ENCODE measurements at places on chromosomes 3 and 15.

DNA sequence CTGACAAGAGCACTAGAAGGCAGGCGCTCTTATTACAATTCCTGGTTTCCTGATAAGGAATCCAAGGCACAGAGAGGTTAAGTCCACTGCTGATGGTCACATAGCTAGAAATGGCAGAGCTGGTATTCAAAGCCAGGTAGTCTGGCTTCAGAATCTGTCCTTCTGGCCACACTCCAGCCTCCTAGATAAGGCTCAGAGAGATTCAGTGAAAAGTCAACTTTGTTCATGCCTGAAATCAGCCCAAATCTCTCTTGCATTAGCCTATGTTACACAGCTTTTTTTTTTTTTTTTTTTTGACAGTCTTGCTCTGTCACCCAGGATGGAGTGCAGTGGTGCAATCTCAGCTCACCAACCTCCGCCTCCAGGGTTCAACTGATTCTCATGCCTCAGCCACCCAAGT lies 21.1 kb upstream of the CMTM8 start:
- no peak for DNase-seq

GRCh38 chr15:43919540-43920253 lies 92.9 kb downstream of the WDR76 start:
- no peak for DNase-seq

GRCh38 chr3:66037330-66037985 lies 1.3 kb downstream of the MAGI1 start:
- DNase-seq: peak; percentile 68

- peak; percentile 73 for DNase-seq
Measured at GRCh38 chr15:94119923-94120775, 111.2 kb upstream of the MCTP2 start.

DNA sequence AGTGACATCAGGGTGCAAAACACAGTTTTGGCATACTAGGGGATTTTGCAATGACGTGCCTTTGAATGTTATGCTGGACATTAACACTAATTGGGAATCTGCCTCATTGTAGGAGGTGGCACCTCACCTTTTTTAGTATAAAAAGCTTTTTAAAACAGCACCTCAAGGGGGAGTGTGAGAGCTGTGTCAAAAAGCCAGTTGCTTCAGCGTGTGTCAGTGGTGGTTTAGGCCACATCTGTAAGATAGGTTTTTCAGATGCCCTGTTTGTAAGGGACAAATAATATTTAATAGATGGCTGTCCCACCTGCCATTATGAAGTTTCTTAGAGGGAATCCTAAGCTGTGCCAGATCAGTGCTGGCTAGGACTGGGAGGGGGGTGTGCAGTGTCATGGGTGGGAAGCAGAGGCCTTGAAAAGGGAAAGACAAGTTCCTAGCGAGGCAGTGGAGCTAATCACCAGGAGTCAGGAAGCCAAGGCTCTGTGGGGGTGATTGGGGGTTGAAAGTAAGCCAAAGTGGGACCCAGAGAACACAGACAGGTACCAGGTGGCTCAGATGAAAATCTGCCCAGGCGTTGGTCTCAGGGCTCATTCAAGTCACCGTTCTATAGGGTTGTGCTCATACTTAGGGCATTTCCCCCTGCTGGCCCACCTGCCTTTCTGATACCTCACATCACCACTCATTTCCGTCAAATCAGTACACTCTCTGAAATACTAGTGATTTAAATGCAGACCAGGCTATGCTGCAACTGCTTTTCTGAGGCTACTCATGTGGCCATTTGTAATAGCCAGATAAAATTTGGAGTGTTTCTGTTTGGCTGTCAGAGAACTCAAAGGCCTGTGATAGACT lies 120.5 kb downstream of the BBX start:
- DNase-seq: no peak

GRCh38 chr3:108645364-108645763 lies 55.8 kb downstream of the DZIP3 start:
- no peak for DNase-seq

DNA sequence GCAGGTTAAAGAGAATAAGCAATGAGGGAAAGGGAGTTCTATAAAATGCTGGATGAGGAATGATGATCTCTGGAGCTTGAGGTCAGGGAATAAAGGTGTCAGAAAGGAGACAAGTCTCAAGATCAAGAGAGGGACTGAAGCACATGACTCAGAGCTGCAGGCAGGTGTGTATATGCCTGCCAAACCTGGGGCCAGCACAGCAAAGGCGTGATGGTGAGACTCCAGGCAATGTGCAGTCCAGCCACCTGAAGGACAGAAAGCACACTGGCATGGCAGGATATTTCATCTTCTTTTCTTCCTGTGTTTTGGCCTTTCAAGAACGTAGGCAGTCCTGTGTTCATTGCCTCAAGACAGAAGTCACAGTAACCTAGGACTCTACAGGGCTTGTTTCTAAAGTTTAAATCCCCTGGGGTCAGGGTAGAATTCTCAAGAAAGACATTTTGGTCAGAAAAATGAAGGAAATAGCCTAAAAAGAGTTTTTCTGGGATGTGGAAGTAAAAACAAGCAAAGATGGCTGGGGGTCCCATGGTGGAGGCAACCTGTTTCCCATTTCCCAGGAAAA lies 55.5 kb upstream of the TOPAZ1 start:
- no peak for DNase-seq

DNA sequence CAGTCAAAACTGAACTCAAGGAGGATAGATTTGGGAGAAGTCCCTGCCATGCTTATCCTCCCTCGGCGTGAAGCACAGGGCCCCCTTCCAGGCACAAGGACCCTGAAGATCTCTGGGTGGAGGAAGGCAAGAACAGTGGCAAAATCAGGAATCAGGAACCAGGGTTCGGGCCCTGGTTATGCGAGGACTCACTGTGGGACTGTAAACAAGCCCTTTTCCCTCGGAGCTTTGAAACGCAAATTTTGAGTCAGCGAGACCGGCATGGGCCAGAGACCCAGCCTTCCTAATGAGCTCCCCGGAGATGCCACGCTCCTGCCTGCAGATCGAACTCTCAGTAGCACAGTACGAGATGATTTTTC lies 70.1 kb downstream of the SLC12A8 start:
- DNase-seq: no peak

DNA sequence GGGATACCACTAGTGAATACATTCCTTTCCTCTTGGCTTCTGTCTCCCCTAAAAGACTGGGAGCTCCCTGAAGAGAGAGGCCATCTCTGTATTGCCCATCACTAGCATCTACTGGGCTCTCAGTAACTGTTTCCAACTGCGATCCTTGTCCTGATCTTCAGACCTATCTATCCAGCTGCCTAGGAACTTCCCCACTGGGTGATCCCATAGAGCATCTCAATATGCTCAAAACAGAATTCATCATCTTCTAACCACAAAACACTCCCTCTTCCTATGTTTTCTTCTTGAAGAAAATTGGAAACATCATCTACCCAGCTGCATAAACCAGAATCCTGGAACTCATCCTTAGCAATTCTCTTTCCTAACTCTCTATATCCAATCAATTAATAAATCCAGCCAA lies 54.6 kb downstream of the PLD1 start:
- no peak for DNase-seq

GRCh38 chr15:65812916-65813315 lies 20.8 kb upstream of the DENND4A start:
- no peak for DNase-seq

DNA sequence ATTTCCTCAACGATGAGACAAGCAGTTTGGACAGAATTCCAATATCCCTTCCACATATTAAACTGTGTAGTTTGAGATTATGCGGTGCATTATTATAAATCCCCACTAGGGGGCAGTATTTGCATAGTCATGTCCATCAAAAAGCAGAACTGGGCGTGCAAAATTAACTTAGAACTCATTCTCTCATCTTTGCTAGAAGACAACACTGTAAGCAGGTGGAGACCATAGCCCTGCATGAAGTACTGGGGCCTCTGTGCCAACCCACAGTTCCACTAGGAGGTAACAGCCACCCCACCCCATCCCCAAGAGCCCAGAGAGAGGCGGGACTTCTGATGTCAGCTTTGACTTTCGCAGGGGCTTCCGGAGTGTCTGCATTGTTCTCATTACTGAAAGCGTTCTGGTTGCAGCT lies 106.6 kb upstream of the TMC3 start:
- peak; percentile 50 for DNase-seq

DNA sequence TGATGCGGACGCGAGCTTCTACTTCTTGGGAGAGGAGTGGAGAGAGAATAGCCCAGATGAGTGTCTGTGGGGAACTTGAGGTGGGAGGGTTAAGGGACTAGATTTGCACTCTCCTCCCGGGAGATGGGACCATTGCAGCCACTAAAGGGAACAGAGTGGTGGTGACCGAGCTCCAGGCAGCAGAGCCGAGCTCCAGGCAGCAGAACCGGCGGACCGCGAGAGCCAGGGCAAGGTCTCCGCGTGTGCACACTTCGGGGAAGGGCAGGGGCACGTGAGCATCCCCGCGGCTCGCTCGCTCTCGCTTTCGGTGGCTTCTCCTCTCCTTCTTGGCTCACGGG lies 1.1 kb downstream of the IGDCC3 start:
- peak; percentile 38 for DNase-seq

GRCh38 chr15:51251556-51251955 lies 86.8 kb downstream of the CYP19A1 start:
- DNase-seq: no peak

DNA sequence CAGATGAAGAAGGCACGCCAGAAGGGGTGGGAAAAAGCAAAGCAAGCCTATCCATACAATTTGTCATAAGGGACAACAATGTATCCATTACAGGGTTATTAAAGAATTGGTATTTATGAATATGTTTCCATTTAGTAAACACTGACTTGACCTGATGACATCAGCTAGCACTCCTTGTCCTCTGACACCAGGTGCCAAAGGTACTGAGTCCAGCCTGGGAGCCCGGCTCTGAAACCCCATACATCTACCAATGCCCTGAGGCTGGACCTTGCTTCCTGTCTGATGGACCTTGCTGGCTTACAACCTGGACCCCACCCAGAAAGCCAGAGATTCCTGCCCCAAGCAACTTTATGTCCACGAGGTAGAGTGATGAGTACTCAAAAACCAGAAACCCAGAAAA lies 263.0 kb upstream of the ATP11B start:
- DNase-seq: no peak

- DNase-seq: peak; percentile 9
Measured at GRCh38 chr3:182248349-182248880, 536.7 kb downstream of the SOX2 start.

GRCh38 chr15:99508852-99509251 lies 56.9 kb upstream of the MEF2A start:
- DNase-seq: no peak

GRCh38 chr3:187025656-187026316 lies 95.5 kb downstream of the ST6GAL1 start:
- no peak for DNase-seq

DNA sequence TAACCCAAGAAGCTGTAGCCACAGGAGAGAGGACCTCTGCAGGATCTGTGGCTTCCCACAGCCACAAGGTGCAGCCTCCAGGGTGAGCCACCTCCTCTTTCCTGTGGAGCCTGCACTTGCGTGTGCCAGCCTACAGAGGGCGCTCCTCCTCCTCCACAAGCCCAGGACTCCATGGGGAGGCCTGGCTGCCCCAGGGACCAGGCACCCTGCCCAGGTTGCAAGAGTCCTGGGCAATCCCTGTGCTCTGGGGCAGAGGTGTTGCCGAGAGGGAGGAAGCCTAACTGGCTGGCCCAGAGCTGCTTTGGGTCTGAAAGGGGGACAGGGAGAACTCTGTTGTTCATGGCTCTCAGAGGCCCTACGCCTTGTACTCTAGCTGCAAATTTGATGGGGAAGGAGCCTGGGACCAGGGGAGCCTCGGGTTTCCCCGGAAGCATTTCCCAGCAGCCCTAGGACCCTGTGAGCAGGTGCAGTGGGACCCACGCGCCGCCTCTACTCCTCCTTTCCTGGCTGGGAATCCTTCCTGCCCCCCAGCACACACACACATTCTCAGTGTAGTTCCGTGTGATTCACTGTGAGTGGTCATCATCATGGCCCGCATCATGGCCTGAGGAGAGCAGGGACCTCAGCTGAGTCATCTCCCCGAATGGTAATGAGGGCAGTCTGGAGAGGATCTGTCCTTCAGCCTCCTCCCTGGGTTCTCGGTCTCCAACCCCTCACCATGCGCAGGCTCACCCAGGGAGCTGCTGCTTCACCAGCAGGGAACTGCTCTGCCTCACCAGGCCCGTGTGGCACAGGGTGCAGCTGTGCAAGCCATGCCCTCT lies 24.3 kb downstream of the TBC1D21 start:
- DNase-seq: peak; percentile 91

DNA sequence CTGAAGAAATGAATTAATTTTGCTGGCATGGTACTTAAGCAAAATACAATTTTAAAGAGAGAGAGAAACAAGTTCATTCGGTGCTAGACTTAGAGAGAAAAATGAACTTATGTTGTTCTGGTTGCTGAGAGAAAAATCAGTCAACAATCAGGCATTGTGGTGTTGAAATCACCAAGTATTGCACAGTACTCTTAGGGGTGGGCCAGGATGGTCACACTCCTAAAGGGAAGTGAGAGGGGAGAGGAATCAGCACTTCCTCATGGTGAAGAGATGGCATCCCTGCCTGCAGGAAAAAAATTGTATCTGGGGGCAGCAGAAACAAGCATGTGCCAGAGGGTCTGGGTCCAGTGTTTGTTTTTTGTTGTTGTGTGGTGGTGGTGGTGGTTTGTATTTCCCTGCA lies 7.0 kb upstream of the DMXL2 start:
- DNase-seq: no peak

DNA sequence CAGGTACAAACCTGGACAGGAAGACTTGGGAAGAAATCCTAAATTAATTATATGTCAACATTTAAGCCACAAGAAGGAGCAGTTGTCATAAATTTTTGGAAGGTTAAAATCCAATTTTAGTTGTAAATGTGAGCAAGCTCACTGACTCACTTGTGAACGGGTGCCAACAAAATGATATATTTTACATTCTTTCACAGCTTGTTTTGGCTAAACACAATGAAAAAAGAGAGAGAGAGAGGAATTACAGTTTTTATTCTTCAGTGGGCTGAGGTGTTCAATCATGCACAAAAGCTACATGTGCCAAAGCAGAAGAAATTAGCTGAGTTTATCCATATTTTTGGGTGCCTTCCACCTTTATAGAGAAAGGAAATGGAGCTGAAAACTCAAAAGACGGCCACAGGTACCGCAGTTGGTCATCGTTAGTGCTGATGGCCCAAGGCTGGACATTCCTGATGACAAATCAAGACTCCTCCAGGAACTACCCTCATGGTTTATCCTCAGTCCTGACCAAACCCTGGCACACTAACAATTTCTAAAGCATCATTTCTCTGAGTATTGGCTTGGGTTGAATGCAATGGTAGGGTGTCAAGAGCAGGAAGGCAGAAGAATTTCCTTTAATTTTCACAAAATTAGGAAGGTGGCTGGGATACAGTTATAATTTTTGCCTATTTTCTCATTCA lies 37.6 kb upstream of the WNT5A start:
- DNase-seq: no peak

- no peak for DNase-seq
Measured at GRCh38 chr3:42114130-42114725, 23.1 kb downstream of the TRAK1 start.

- DNase-seq: no peak
Measured at GRCh38 chr3:106349191-106349881, 480.5 kb upstream of the CBLB start.

- no peak for DNase-seq
Measured at GRCh38 chr3:159348431-159348830, 546.6 kb downstream of the MFSD1 start.

GRCh38 chr3:40185029-40185695 lies 124.3 kb upstream of the EIF1B start:
- DNase-seq: no peak

Data from HEK293T (cell line).